Liver (tissue), 10 donors: ENCODE measurements at places on chromosomes 7 and 10.

- DNase-seq = no peak
Observed at GRCh38 chr7:94897541-94897940, 9.9 kb upstream of the PPP1R9A start.

DNA sequence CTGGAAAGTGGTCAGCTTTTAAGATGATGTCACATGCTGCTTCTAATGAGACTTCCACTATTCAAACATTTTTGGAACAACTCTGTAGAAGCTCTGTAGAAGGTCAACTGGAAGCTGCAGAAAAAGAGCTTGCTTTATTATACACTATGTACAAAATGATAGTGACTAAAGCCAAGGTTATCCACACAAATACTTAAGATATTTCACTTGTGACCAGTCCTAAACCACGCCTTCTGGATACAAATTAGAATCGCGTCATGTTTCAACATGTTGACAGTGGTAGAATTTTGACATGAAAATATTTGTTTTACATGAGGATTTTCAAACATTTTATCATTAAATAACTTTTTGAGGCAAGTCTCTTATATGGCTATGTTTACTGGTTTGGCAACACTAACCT lies 499.6 kb upstream of the PHF14 start:
- no peak for DNase-seq

DNA sequence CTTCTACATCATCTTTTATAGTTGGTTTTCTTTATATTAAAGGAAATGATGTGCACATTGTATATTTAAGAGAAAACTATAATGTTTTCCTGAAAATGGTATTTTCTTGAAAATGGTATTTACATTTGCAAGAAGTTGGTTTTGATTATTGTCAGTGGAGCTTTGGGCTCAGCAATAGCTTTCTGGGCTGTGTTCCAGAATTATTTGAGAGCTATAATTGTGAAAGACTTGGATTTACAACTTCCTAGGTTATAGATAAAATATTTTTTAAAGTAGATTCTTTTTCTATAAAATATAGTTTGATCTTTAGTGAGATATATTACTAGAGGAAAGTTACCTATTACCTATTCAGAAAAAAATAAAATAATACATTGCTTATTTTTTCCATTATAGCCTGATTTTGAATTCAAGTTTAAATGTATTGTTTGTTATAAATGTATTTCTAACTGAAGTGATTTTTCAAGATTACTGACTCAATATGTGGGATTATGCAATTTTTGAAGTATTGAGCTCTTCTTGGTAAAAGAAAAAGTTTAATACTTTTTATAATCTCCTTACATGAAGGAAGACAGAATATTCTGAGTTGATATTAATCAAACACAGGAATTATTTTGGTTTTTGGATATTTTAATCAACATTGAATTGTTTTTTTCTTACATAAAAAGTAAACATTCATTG lies 20.2 kb downstream of the GNAI1 start:
- DNase-seq = no peak

GRCh38 chr7:140738280-140738679 lies 41.8 kb downstream of the NDUFB2 start:
- DNase-seq = no peak

DNA sequence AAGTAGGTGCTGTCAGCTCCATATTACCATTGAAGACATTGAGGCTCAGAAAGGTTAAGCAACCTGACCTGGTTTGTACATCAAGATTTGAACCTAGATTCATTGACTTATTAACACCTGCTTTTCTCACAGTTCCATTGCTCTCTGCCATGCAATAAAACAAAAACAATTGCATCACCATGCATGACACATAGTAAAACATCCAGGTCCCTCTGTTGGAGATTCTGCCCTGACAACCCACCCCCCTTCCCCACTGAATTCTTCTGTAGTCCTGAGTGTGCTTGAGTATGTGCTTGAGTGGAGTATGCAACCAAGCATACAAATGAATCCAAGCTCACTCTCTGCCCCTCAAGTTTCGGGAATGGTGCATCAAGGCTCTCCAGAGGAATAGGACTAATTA lies 6.0 kb upstream of the LMBR1 start:
- DNase-seq = no peak

GRCh38 chr10:103612462-103613365 lies 119.2 kb downstream of the NEURL1 start:
- DNase-seq = no peak

DNA sequence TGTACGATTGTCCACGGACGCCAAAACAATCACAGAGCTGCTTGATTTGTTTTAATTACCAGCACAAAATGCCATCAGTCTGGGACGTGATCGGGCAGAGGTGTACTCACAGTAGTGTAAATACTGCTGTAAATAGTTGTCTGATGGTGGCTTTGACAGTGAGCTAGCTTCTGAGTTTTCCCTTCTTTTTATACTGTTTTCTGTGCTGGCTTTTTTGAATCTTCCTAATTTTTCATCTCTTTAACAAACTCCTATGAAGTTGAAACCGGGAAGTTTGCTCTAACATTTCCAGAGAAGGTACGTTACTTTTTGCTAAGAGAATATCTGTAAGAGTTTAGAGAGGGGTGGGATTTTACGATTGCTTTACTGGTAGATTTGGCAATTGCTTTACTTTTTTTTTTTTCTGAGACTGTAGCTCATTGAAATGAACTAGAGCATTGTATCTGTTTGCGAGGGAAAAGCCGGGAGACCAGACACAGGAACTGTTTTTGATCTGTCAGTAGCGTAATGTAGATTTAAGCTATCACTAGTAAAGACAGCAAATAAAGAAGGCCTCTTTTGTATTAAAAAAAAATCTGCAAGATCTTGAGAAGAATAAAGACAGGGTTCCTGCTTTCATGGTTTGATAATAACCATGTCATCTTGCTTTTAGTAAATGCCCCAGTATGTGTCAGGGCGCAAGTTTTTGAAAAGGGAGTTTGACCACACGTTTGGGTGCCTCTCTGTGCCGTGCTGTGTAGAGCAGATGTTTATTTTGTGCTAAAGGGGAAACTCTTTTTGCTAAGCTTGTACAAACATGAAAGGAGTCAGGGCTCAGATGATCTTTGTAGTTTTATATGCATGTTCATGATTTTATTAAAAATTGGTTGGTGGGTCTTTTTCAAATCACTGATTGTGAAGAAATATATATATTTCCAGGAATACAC lies 712 bp downstream of the FOXP2 start:
- no peak for DNase-seq

- no peak for DNase-seq
Observed at GRCh38 chr7:151459726-151460473, 20.0 kb upstream of the CRYGN start.

DNA sequence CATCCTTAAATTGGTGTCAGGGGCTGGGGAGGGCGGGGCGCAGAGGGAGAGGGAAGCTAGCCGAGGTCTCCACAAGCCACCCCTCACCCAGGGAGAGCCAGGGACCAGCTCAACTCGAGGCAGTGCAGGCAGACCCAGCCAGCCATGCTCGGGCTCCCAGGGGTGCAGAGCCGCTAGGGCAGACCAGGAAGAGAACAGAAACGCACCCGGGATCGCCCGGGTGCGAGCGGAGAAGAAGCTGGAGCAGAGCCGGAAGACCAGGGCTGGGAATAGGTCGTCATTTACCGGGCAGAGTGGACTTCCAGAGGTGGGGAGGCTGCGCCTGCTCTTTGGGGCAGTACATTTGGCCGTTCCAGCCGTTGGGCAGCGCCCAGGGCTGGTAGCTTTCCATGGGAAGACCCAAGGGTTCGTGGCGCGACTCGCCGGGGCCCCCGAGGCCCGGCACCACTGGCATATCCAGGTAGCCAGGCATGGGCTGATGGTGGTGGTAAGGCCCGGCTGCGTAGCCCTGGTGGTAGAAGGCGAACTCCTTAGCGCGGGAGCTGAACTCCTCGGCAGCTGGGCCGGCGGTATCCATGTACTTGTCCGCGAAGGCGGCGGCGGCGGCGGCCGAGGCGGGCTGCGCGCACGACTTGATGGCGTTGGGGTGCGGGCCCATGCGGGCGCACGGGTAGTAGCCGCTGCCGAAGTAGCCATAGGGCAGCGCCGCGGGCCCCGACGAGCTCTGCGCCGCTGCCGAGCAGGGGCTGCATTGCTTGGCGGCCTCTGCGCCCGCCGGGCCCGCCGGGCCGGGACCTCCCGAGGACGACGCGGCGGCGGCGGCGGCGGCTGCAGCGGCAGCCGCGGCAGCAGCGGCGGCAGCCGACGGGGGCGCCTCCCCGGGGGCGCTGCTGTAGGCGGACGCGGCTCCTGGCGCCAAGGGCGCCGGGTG lies 755 bp downstream of the HOXA13 start:
- no peak for DNase-seq

- DNase-seq = no peak
Observed at GRCh38 chr10:88260329-88261051, 322.6 kb downstream of the RNLS start.

- no peak for DNase-seq
Observed at GRCh38 chr10:47175181-47176123, 124.5 kb upstream of the GDF10 start.

DNA sequence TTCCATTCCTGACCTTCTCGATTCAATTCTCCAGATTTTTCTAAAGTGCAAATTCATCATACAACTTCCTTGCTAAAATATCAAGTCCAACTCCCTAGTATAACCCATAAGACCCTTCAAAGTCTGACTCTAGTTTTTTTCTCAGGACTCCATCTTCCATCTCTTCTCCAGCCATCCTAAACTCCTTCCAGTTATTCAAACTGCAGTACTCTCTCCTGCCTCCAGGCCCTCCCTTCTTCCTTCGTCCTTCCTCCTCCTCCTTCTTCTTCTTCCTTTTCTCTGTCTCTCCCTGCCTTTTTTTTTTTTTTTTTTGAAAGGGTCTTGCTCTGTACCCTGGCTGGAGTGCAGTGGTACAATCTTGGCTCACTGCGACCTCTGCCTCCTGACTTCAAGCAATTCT lies 111.9 kb downstream of the RELN start:
- no peak for DNase-seq

DNA sequence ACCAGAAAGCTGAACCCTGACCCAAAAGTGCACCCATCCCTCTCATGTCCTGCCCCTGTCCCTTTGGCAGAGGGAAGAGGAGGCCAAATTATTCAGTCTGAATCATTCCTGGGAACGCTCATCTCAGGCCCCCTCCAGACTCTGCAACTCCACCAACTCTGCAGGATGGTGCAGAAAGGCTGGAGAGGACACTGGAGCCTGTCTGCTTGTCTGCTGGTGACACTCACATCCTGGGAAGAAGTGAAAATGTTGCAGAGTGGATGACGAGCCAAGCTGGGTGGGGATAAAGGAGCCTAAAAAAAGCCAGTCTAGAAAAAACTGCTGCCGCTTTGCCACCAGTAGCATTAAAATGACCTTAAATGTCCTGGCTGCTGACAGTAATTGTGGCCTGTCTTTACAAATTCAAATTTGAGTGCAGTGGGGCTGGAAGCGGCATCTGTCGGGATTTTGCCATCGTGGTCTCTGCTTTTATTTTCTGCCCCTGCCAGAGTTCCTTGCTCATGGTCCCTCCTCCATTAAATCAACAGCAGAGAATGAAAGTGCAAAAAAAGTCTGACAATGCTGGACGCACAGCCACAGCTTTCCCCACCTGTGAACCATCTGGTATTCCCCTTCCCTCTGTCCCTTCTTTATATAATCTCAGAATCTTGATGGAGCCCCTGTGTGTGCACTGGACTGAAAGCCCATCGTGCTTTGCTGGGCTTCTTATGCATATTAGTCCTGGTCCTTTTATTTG lies 63.9 kb downstream of the STK17A start:
- DNase-seq = no peak

GRCh38 chr10:107141524-107142061 lies 22.9 kb downstream of the SORCS1 start:
- no peak for DNase-seq

DNA sequence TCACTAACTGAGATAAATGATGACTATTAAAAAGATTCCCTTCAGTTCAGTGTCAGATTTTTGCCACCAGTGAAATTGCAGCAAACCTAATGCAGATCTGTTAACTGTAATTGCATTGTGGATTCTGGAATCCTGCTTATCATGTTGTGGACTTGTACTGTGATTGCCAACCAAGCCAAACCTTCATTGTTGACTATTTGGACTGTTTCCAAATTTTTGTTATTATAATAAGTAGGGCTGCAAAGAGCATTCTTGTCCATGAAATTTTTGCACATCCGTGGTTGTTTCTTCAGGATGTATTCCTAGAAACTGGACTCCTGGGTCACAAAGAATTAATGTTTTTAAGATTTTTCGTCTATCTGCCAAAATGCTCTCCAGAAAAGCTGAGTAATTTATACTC lies 281.6 kb upstream of the ZMIZ1 start:
- no peak for DNase-seq

DNA sequence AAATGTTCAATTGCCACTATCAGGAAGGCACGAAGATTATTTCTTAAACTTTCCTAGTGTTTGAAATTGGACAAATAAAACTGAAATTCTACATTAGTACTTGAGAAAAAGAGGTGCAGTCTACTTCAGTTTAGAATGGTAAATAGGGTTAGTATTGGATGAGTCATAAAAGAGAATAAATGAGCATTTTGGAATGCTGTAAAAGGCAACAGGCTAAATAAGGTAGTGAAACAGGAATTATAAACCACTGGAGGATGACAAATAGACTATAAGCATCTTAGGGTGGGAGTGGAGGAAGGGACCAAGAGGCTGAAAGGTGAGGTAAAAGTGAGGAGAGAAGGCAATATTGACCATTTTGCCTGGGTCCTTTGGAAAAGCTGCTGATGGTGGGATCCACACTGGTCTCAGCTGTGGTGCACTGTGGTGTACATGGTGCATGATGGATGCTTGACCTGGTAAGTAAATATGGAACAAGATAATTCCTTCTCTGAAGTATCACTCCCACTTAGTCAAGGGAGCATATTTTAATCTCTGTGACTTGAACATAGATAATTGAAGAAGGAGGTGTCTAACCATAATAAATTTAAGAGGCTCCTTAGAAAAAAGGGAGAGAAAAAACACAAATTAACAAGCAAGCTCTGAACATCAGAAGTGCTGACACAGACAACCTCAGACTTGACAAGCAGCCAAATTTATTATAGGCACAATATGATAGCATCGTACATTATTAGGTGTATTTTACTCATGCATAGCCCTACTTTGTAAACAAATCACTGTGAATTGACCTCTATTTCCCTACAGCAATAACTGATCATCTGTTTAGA lies 76.4 kb upstream of the SCIN start:
- no peak for DNase-seq

DNA sequence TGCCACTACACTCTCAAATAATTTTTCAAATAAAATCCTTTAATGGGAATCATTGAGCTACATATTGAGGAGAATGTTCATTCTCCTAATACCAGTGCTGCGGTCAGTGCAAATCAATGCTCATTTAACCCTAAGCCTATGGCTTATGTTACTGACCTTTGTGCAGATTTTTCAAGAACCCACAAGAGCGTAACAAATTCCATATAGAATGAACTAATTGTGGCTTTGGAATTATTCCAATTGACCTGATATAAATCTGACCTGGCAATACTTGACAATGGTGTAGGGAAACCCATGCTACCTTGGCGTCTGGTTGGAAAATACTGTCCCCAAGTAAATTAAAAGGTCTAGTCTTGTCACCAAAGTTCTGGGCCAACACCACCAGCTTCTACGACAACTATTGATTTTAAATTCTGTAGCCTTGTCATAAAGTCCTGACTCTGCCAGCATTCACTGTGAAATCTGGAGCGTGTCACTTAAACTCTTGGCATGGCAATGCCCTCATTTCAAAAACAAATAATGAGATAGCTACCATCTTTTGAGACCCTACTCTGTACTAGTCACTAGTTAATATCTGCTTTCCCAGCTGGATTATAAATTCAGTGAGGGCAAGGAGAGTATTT lies 320.9 kb downstream of the AHR start:
- DNase-seq = no peak
